ENCODE measurements at places on chromosomes 7 and 10.

- no peak for DNase-seq
Measured at GRCh38 chr10:97229322-97230015, 43.7 kb upstream of the SLIT1 start.

DNA sequence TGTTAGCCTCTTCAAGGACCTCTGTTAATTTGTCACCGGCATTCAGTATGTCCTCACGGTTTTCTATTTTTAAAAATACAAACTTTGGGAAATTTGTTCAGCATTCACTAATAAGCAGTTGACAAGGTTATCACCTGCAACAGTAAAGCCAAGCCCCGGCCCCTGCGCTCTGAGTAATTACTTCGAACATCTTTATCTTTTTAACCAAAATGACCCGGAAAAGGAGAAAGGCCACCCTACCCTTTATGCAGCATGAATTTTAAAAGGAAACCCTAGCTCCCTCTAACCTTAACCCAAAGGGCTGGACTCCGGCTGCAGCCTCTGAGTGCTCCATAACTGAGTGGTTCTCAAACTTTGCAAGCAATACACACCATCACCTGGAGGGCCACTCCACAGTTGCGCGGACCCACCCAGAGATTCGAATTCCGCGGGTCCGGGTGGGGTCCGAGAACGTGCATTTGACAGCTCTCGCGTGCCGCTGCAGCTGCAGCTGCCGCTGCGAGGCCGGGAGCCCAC lies 940 bp downstream of the NSMCE4A start:
- DNase-seq, result no peak

DNA sequence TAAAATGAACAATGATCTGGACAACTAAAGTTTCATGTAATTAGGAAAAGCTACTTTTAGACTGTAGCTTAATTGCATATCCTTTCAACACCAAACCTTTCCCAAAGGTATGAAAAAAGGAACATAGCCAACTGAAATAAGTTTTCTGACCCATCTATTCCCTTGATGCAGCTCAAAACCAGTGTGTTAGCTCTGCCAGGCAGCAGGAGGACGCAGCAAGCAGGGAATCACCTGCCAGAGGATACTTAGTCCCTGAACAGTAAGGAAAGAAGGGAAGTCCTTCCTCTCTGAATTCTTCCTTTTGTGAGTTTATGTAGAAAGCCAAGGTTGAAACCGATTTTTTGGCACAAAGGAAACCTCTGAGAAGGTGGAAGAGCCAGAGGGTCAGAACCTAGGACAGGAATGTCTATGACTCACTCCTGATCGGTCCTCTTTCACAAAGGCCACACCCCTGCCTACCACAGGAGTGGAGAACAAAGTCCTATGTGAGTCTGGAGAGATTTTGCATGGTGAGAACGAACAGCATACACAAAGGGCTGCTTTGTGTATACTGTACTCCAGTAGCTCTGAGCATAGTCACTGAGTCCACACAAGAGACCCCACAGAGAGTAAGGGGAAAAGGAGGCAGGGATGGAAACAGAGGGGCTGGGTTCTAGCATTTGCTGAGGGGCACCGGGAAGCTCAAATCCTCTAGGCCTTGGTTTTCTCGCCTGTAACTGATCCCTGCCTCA lies 68.8 kb upstream of the GSDME start:
- DNase-seq, result no peak

GRCh38 chr10:99233689-99234037 lies 2.0 kb downstream of the HPSE2 start:
- no peak for DNase-seq

DNA sequence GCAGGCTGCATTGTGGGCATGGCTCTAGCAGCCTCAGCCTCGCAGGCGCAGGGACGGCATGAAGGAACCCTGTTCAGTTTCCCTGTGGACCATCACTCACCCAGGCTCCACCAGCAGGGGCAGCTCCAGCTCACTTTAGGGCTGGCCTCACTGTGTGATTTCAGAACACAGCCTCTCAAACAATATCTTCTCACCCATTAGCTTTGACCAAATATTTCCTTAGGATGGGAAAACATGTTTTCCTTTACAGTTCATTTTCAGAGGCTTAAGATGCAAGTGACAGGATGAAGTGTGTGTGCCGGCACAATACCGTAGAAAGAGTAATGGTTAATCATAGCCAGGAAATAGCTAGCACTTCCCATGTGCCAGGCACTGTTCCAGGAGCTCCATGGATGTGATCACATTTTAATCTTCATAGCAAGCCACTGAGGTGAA lies 58.2 kb downstream of the LANCL2 start:
- no peak for DNase-seq

GRCh38 chr7:121300685-121301420 lies 27.9 kb upstream of the WNT16 start:
- no peak for DNase-seq

- DNase-seq, result no peak
Measured at GRCh38 chr10:106643473-106643872, 521.0 kb downstream of the SORCS1 start.

DNA sequence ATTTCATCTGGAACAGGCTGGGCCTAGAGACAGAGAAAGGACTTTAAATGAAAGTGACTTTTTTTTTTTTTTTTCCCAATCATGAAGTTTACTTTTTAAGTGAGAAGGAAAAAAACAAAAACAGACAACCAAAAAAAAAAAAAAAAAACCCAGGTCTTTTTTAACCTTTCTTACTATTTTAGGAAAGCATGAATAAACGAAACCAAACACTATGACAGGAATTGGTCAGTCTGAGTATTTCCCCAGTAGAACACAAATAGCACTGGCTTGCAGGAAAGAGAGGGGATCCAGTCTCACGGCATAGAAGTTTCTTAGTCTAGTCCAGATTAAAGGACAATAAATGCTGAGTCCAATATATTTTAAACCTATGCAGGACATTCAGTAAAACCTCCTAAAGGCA lies 180.5 kb upstream of the CCDC6 start:
- DNase-seq, result no peak

DNA sequence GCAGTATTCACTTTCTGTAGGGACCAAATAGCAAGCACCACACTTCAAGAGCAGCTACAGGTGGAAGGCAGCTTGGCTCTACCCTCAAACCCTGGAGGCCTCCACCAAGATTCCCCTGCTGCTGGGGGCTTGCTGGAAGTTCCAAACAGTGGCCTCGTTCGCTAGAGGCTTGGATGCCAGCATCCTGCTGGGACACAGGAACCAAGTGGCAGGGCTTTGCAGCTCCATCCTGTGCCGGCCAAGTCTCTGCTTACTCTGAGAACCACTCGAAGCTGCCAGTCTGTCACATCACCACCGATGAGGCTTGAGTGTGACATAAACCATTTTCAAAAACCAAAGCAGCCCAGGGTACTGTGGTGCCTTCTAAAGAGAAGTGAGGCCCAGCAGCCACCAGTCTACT lies 69.2 kb upstream of the UNC5B start:
- DNase-seq, result no peak

DNA sequence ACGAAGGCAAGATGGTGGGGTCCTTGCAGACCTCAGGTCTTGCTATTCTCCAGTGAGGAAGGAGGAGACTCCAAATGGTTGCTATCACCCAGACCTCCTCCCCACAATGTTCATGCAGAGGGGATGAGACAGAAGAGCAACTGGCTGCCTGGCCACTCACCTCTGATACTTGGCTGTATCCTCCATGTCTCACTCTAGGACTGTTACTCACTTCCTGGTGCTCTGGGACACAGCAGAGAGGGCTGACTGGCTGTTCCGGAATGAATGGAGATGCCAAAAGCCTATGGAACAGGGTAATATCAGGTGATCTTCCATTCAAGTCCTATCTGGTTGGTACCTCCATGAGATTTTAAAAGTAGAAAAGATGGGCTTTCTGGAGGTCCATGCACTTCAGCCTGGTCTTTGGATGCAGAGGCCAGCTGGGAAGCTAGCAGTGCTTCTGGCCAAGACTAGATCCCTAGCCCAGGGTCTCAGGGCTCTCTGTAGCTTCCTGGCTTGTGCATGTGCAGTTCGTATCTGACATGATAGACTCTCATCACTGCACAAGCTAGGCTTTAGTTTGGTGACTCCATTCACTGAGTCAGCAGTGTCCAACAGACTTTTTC lies 27.0 kb upstream of the ABI1 start:
- no peak for DNase-seq

- DNase-seq, result no peak
Measured at GRCh38 chr7:114590298-114590697, 175.7 kb downstream of the FOXP2 start.

DNA sequence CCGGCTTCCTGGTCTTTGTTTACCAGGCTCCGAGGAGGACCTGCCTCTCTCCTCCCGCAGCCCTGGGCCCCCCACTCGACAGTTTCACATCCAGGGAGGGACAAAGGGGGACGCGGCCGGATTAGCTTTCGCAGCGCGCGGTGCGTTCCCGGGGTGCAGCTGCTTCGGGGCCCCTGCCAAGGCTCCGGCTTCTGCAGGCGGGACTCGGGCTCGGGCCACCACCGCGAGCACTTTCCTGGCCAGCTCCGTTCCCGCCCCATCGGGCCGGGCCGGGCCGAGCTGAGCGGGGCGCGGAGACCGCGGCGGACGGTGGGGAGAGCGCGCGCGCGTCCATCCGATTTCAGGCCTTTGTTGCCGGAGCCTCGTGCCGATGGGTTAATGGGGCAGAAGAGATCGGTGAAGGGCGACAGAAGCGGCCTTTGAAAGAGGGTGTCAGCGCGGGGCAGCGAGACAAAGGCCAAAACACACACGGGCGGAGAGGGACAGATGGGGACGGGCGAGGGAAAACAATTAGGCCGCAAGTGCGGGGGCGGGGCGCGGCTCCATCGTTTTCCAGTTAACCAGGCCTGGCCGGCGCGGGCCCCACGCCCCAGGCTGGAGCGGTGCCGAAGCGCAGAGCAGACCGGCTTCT lies 8.5 kb upstream of the UNCX start:
- DNase-seq, result no peak

GRCh38 chr7:12771378-12771877 lies 84.0 kb downstream of the ARL4A start:
- DNase-seq, result no peak

- no peak for DNase-seq
Measured at GRCh38 chr10:17669185-17669872, 25.4 kb downstream of the STAM start.

DNA sequence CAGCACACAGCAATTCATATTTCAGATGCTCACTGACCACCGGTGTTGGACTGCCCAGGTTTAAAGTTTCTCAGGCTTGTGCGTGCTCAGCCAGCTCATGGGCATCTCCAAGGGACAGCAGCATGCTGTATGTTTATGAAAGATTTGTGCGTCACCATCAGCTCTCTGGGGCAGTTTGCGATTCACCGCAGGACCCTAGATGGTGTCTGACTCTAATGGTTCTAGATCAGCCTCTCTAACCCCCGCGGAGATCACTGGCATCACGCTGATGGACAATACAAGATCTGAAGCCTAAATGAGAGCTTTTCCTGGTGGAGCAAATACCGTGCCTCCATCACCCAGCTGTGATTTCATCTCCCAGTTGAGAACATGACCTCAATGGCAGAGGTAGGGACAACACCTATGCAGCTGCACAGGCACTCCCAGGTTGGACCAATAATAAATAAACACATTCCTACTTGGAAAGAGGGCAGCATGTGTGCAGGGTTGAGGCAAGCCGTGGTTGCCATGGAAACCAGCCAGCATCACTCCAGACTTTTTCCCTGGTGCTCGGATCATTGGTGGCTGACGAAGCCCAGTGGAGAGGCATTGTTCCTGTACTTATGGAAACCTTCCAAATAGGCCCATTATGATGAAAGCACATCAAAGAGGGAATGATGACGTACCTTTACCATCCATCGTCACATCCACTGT lies 253.6 kb downstream of the KCNMA1 start:
- peak; percentile 38 for DNase-seq

DNA sequence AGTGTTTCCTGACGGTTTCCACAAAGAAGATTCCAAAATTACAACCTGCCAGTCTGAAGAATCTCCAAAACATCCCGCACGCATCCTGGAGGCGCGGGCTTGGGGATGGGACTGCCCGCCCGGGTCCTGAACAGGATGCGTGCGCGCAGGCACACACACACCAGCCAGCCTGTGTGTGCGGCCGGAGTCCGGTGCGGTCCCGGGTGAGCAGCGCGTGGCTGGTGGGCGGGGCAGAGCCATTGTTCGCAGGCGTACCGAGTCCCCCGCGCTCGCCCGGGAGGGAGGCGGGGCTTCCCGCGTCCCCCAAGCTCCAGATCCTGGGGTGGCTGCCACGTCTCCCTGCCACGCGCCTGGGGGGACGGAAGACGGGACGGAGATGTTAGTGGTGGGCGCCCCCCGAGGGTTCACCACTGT lies 675 bp upstream of the SCD start:
- peak; percentile 88 for DNase-seq

GRCh38 chr10:56095506-56096225 lies 265.4 kb downstream of the ZWINT start:
- DNase-seq, result peak; percentile 9

GRCh38 chr7:31940167-31940566 lies 130.0 kb downstream of the PDE1C start:
- no peak for DNase-seq

DNA sequence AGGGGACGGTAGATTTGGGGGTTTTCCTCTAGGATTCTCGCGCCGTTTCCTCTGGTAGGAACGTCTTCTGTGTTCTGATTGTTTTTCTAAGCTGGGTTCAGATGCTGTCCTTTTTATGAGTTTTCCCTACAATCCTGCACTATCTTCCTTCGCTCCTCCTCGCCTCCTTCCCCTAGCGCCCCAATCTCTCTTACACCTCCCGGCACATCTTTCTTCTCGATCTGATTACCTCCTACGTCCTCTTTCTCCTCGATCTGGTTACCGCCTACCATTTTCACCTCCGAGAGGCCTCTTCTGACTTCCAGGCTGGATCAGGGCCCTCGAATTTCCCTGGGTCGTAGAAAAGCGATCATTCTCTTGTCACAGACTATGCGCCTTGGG lies 413 bp downstream of the BUD31 start:
- no peak for DNase-seq

- DNase-seq, result no peak
Measured at GRCh38 chr10:86385806-86386205, 19.2 kb upstream of the GRID1 start.

- DNase-seq, result no peak
Measured at GRCh38 chr7:29469976-29470557, 93.6 kb upstream of the PRR15 start.

DNA sequence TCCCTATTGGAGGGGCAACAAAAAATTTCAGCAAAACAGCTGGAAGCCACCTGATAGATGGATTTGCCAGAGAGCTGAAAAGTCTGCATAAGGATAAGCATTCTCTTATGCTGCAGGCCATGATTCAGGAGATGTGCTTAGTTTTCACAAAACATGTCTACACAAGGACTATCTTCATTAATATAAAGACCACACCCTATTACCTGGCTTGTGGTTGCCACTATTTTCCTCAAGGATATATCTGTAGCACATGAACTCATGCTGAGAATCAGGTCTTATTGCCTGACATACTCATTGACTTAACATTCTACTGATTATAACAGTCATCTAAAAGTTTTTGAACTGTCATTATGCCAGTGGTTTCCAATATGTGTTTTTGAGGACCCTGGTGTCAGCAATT lies 7.1 kb upstream of the COL17A1 start:
- no peak for DNase-seq

Data from BE2C (cell line).